Vagina (tissue), 2 donors: ENCODE measurements at places on chromosomes 11 and 22.

- DNase-seq: no peak
These were observed 105.3 kb downstream of the CTTN start for GRCh38 chr11:70503468-70504221.

DNA sequence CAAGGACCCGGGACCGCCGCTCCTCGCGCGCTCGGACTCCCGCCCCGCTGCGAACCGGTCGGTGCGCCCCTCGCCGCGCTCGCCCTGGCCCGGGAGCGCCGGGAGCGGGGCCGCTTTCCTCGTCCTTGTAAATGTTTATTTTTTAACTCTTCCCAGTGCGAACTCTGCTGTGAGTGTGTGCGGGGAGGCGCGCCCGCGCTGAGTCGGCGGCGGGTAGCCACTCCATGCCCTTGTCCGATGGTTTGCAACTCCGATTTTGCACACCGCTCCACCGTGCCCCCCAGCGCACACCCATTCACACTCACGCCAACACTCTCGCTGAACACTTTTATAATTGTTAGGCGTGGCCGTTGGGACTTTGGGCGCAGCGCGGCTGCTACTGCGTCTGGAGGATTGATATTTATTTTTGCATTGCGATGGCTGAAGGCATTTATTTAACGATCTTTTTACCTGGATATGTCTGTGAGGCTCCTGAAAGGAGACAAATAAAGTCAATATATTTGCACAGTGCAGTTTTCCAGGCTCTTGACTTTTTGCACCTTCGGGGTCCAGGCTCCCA, 1.0 kb downstream of the C11orf96 start:
- no peak for DNase-seq

DNA sequence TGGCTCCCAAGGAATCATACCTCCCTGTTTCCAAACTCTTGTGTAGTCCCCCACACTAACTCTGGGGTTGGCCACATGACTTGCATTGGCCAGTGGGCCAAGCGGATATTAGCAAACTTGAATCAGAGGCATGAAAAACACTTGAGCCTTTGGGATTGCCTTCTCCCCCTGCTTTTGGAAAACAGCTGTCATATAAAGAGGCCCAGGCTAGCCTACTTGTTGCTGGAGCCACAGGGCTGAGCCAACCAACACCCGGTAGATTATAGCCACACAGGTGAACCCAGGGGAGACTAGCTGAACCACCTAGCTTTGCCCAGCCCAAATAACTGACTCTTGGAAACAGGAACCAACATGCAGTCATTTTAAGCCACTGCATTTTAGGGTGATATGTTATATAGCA, 354.8 kb downstream of the TENM4 start:
- DNase-seq: no peak

DNA sequence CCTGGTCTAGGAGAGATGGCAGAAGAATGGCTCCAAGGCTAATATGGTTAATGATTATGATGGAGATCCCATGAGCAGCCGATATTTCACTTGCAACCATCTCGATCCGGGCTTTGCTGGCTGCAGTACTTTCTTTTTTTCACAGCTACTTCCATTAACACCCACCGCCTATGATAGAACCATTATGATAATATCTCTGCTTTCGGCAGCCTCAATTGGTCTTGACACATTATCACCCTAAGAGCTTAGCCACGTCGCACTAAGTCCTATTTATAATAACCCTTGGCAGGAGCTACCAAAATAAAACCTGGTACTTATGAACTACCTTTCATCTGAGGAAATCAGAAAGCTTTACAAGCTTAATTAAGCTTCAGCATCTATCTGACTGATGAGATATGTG, 7.6 kb upstream of the FJX1 start:
- no peak for DNase-seq

DNA sequence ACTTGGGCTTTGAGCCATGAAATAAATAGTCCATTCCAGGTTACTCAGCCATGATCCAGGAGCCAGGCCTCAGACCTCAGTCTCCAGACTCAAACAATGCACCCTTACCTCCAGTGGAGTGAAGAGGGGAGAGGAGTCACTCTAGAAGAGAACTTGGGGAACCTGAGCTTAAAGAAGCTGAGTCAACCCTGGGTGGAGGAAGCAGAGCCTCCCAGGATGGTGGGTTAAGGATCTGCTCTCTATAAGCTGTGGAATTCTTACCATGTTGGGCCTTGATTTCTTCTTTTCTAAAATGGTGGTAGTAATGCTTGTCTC, 113.2 kb downstream of the NECTIN1 start:
- no peak for DNase-seq

GRCh38 chr11:76630600-76631281, 39.8 kb downstream of the LRRC32 start:
- no peak for DNase-seq

- no peak for DNase-seq
These were observed 5.9 kb downstream of the TOM1 start for GRCh38 chr22:35305525-35306070.

DNA sequence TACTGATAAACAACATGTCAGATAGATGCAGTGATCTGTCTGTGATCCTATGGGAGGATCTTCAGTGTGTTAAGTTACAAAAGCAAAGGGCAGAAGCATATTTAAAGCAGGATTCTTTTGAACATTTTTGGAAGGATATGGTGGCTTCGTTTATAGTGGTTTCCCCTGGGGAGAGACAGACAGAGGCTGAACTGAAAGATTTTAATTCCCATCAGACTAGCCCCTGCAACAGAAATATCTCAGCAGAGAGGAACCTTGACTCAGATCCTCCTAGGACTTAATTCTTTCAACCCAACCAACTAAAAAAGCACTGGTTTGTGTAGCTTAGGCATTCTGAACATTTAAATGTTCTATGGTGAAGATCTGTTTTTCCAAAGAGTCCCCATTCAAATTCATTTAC, 5.7 kb downstream of the CLTCL1 start:
- no peak for DNase-seq

GRCh38 chr11:110061296-110061695, 31.9 kb upstream of the ZC3H12C start:
- no peak for DNase-seq
